NCI-H1092 (cell line): ENCODE measurements at places on chromosomes 2 and 18.
A peak's percentile ranks its signal among the peaks of the same experiment; 100 is the strongest.

- peak; percentile 66 for DNase-seq
These were observed at the start of gene D2HGDH for GRCh38 chr2:241734467-241735208. D2HGDH (plus strand) TSS chr2:241734630; CDS start chr2:241735225, 595 bp downstream.

GRCh38 chr18:72470391-72470790, 73.8 kb downstream of the CBLN2 start:
- DNase-seq: no peak

- no peak for DNase-seq
These were observed 314.6 kb downstream of the LNPK start for GRCh38 chr2:175687465-175687864.

DNA sequence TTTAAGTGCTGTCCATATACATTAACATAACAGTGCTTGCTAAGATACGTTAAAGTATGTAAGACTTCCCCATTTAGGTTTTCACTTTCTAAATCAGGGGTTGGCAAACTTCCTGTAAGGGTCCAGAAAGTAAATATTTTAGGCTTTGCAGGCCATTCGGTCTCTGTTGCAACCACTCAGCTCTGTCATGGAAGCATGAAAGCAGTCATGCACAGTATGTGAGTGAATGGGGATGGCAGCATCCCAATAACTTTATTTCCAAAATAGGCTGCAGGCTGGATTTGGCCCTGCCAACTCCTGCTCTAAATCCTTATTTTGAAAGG, 128.7 kb downstream of the PLA2R1 start:
- no peak for DNase-seq

GRCh38 chr2:118622913-118623312, 224.5 kb downstream of the EN1 start:
- no peak for DNase-seq

GRCh38 chr2:30178618-30179434, 32.0 kb downstream of the YPEL5 start:
- no peak for DNase-seq

DNA sequence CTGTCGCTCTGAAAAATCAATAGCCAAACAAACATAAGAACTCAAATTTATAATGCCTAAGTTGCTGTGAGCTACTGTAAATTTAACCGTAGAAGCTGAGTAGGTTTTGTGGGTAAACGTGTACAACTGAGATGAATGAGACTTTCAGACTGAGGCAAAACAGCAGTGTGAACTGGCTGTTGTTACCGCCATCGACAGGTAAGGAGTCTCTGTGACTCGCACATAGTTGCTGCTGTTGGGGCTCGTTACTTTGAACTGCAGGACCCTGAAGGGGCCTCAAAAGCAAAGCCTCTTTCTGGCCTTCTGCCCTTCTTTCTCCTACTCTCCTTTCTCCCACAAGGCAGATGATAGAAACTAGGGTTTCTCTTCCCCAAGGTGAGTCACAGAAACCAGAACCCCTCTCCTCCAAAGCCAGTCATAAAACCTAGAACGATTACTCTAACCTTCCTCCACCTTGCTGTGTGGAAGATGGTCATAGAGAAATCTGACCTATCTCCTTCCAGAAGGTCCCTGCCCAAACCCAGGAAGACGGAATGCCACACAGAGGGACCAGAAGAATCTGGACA, 101.2 kb downstream of the DLGAP1 start:
- no peak for DNase-seq

DNA sequence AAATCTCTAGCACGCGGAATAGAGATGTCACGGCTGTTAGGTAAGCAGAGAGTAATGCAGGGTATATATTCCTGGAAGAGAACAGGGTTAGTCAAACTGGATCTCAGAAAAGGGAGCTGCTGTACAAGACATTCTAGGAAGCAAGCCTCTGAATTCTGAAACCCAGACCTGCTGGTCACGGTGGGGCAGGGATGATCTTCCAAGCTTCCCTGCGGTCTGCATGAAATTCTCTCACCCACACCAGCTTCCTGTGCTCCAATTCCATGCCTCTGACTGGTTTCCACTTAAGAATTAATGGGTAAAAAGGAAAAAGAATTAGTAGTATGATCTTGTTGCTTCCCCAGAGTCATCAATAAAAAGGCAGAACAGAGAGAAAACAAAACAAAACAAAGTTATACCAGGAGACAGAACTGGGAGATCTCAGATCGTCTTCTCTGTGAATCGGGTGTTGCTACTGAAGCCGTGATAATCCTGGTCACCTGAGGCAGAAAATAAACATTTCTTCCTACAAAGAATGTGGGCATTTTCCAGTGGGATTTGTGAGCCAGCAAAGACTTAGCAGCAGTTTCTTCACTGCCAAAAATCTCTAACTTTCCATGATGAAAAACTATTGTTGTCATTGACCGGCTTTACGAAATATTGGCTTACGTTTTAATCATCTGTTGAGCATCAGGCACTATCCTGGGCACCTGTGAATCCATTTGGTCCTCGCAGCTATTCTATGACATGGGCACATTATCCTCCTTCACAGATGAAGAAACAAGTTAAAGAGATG, 5.3 kb upstream of the CYP27C1 start:
- no peak for DNase-seq

DNA sequence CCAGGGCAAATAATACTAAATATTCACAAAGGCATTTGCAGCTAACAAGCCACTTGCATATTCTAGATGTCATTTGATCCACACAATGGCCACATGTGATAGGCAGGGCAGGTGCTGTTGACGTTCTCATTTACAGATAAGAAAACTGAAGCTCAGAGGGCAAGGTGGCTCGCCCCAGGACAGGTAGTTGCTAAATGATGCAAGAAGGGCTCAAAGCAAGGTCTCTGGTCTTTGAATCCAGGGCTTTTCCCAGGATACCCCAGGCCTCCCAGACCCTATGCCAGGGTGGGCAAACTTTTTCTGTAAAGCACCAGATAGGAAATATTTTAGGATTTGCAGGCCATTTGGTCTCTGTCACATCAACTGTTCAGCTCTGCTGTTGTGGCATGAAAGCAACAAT, 35.1 kb downstream of the LOXHD1 start:
- no peak for DNase-seq

- DNase-seq: peak; percentile 74
These were observed 255.5 kb downstream of the RNF152 start for GRCh38 chr18:61637319-61637718.

DNA sequence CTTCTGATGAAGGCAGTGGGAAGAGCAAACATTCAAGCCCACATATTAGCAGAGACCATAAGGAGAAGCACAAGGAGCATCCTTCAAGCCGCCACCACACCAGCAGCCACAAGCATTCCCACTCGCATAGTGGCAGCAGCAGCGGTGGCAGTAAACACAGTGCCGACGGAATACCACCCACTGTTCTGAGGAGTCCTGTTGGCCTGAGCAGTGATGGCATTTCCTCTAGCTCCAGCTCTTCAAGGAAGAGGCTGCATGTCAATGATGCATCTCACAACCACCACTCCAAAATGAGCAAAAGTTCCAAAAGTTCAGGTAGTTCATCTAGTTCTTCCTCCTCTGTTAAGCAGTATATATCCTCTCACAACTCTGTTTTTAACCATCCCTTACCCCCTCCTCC, 35.4 kb downstream of the CCNT2 start:
- DNase-seq: no peak
